ENCODE measurements at places on chromosomes 7 and 10.

- DNase-seq = no peak
These were observed 79.8 kb downstream of the NRP1 start for GRCh38 chr10:33254556-33255160.

DNA sequence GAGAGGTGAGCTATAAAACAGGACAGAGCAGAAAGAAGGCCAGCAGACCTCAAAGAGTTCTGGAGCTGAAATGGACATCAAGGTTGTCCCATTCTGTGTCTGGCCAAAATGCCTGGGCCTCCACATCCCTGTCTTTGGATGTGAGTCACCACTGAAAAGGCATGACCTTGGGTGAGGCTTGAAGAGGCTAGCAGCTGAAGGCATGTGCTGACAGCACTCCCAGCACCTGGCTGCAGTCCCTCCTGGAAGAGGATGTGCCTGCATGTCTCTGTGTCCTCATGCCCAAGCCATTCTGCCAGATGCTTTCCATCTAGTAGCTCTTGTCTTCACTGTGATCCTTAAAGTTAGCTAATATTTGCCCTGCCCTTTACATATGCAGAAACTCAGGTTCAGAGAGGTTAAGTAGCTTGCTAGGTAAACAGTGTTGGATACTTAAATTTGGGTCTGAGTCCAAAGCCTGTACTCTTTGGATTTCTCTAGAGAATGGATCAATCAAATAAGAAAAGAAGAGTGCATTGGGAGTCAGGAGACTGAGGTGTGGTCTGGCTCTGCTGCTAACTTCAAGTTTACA lies 35.8 kb downstream of the HECW1 start:
- DNase-seq = no peak

GRCh38 chr7:93212881-93213280 lies 13.4 kb downstream of the HEPACAM2 start:
- DNase-seq = no peak

DNA sequence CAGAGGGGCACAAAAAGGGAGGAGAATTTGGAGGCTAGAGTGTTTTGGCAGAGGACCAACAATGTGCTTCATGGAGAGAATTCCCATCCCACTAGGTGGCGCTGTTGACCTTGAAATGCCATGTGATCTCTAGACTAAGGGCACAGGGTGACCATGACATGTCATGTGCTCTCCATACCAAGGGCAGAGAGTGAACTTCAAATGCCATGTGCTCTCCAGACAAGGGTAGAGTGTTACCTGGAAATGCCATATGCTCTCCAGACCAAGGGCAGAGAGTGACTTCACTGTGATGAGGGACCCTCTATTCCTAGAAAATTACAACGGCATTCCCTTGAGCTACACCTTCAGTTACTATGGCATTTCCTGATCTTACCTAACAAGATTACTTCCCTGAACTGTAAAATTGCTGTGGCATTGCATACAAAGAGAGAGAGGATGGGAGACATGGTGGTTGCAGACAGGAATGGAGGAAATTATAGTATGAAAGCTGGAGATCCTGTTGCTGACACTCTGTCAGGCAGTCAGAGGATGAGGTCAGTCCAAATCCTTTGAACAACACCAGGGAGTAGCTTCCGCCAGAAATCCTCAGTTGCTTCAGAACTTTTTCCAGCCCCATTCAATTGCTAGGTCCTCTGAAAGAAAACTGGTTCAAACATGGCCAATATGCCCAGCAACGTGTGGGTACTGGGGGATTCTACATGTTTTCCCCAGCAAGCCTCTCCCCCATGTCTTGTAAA lies 60.9 kb upstream of the ACSM6 start:
- DNase-seq = no peak

DNA sequence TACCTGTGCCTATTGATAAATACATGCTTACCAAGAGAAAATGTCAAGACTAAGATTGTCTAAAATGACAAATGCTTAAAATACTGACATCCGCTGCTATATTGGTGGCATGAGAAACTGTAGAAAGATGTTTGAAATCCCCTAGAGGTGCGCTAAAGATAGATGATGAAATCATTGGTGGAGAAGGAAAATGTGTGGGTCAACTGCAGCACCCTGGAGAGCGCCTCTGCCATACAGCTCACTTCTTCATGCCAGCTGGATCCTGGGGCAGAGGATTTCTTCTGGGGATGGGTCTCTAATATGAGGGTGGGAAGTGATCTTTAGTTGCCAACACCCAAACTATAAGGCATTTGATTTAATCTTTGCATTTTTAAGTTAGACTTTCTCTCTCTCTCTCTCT lies 680.4 kb upstream of the POM121L12 start:
- no peak for DNase-seq

Data from vagina (tissue), 2 donors.